SJSA1 (cell line): ENCODE measurements at places on chromosomes 4 and X. TPM values are rescaled to one million over a fixed set of nuclear protein-coding genes. Genes with fewer than 3 reads are reported as not detected.
A peak's percentile ranks its signal among the peaks of the same experiment; 100 is the strongest.

DNA sequence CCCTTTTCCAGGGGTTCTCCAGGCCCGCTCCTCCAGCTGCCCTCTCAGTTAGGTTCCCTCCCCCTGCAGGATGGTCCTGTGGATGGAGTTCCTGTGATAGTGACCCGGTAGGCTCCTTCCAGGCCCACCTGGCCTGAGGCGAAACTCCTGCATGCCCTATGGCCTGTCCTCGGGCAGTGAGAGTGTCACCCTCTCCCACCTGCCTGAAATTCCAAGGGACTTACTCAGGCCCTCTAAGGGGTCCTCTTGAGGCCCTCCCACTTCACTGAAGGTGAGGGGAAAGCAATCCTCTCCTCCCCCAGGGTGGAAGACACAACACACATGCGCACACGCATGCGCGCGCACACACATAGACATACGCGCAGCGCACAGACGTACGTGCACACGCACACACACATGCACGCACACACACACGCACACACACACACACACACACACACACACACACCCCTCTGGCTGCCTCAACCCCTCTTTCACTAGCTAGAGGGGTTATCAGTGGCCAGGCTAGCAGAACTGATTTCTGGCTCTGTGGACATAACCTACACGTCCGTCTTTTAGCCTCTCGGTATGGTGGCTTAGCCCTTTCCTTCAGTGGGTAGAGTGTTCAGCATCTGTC lies 215.9 kb downstream of the CBR4 start:
- no peak overlapping the region for H3K4me3 ChIP-seq
- H3K4me1 ChIP-seq = peaks cover 41% of the 10 kb centered on the region
- H3K27ac ChIP-seq = no peak overlapping the region
- no peak for DNase-seq
- H3K27me3 ChIP-seq = no peaks in the 10 kb centered on the region
- H3K36me3 ChIP-seq = no peaks in the 10 kb centered on the region

- no peak overlapping the region for H3K4me3 ChIP-seq
- no peaks in the 10 kb centered on the region for H3K27me3 ChIP-seq
- no peak for DNase-seq
- H3K4me1 ChIP-seq = no peaks in the 10 kb centered on the region
Measured at GRCh38 chrX:47112316-47112954, 32.1 kb downstream of the NDUFB11 start.

PWWP3B gene
- total RNA-seq = not detected in 2 replicates

- H3K4me1 ChIP-seq = no peaks in the 10 kb centered on the region
- H3K36me3 ChIP-seq = no peaks in the 10 kb centered on the region
- DNase-seq = no peak
Measured at GRCh38 chr4:26161030-26161824, 159.6 kb upstream of the RBPJ start.

DNA sequence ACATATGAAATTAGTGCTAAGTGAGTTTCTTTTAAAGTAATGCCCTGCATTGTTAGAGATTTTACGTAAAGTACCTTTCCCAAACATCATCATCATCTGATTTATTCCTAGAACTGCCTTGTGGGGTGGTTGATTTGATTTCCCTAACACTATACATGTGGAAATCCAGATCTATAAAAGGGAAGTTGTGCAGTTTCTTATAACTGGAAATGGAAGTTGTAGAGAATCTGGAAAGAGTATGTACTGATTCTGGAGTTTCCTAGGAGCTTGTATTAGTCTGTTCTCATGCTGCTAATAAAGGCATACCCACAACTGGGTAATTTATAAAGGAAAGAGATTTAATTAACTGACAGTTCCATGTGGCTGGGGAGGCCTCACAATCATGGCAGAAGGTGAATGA lies 47.9 kb downstream of the BMP2K start:
- peaks cover 31% of the 10 kb centered on the region for H3K36me3 ChIP-seq
- no peak for DNase-seq
- H3K4me1 ChIP-seq = no peaks in the 10 kb centered on the region; the same call in 1 of the 2 replicates

DNA sequence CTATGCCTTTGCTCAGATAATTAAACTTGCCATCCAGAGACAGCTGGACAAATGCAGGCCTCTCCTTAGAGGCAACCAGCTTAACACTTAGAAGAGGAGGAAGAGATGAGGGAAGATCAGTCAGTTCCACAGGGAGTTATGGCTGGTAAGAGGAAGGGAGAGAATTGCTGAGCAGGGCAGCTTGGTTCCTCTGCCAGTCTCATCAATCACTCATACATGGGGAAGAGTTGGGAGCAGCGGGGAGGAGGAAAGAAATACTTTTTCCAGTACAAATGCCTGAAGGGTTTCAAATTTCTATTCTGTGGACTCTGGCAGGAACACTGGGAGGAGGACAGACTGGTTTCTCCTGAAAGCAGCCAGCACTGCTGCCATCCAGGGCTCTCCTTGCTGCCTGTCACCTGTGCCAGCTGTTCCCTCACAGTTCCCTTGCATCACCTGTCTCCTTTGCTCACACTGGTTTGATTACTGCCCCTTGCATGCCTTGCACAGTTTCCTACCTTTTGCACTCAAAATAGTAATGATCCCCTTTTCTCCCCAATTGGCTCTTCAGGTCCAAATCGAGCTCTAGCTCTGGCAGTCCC lies 59.5 kb downstream of the PGRMC2 start:
- H3K36me3 ChIP-seq = no peaks in the 10 kb centered on the region
- DNase-seq = no peak
- peaks cover 35% of the 10 kb centered on the region for H3K4me1 ChIP-seq
- H3K27me3 ChIP-seq = no peaks in the 10 kb centered on the region
- no peak overlapping the region for H3K4me3 ChIP-seq

GRCh38 chr4:6250235-6250983 lies 19.2 kb upstream of the WFS1 start:
- no peaks in the 10 kb centered on the region for H3K36me3 ChIP-seq
- no peaks in the 10 kb centered on the region for H3K4me1 ChIP-seq
- H3K27me3 ChIP-seq = no peaks in the 10 kb centered on the region
- no peak overlapping the region for H3K4me3 ChIP-seq
- no peak overlapping the region for H3K27ac ChIP-seq

DNA sequence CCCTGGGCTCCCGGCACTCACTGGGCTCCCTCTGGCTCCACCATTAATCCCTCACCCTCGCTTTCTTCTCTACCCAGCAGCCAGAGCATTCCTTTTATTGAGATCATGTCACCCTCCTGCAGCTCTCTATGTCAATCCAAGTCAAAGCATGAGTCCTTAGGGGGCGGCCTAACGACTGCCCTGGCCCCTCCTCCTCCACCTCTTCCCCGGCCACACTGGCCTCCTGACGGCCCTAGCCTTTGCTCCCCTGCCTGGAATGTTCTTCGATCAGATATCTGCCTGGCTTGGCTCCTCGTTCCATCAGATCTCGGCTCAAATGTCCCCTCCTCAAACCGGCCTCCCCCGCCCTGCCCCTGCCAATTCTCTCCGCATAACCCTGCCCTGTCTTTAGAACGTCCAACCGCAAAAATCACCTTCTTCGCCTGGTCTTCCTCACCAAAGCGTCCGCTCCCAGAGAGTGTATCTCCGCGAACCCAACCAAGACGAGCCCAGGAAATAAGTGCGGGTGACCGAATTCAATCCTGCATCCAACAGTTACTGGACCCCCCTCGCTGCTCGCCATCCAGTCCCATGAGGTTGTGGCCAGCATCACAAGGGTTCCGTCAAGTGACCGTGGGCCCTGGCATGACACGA lies 722 bp upstream of the PNCK start:
- H3K4me3 ChIP-seq = no peak overlapping the region
- 0 out of 2 replicates have a peak, but pooled peaks cover 4% of the 10 kb centered on the region for H3K27me3 ChIP-seq
- H3K36me3 ChIP-seq = no peaks in the 10 kb centered on the region
- no peak overlapping the region for H3K27ac ChIP-seq
- no peak for DNase-seq

ERAS gene
- total RNA-seq = not detected in 2 replicates

DNA sequence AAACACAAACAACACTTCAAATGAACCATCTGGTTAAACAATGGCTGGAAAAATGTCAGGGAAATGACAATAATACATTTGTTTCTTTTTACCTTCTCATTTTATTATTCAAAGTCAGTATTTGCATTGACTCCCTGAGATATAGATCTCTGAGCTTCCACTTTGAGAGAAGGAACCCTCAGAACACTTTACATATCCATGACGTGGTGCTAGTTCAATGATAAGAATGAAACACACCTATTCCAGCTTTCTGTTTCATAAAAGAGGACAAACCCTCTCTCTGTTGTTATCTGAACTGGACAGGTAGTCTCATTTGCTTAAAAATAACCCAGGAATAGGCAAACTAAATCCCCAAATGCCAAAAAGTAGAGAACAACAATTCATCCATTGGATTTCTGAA lies 65.3 kb upstream of the CCSER1 start:
- H3K27ac ChIP-seq = no peak overlapping the region
- H3K36me3 ChIP-seq = no peaks in the 10 kb centered on the region
- no peak overlapping the region for H3K4me3 ChIP-seq

DNA sequence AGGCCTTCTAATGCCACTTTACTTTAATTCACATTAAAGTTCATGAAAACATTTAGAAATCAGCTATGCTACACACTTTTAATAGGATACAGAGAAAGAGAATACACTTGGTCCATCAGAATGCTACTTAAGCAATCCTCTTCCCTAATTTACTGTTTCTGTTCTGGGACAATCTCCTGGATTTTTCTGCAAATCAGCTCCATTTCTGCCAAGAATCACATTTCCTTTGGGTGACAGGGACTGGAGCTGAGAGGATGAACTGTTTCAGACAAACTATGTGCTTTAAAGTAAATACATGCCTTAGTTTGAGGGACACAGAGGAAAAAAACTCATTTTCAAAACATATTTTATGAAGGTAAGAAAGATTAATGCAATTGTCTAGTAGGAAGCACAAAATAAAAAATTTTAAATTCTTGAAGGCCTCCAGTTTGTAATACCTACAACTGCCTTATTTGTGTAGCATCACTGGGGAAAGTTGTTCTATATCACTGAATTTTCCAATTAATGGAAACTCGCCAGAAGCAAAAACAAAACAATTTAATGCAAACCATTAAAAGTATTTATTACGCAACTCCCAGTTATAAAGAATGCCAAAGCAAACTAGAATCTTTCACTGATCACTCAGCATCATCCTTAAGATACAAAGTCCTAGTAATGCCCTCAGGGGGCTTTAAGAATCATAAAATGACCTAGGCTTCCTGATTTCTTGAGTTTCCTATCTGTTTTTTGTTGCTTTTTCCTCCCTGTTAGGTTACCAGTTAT lies 36.3 kb downstream of the BCLAF3 start:
- no peaks in the 10 kb centered on the region for H3K36me3 ChIP-seq
- H3K4me3 ChIP-seq = no peak overlapping the region
- H3K27ac ChIP-seq = no peak overlapping the region
- no peaks in the 10 kb centered on the region for H3K27me3 ChIP-seq
- no peak for DNase-seq
- no peaks in the 10 kb centered on the region for H3K4me1 ChIP-seq

TCEAL9 gene
- 171 and 277 TPM in 2 replicates for total RNA-seq

- H3K4me1 ChIP-seq = peaks cover 23% of the 10 kb centered on the region
- H3K36me3 ChIP-seq = peaks cover 5% of the 10 kb centered on the region
- peak overlapping the region; percentile 78 for H3K4me3 ChIP-seq
- no peak for DNase-seq
- H3K27ac ChIP-seq = peak overlapping the region; percentile 64; the same call in 1 of the 2 replicates
- no peaks in the 10 kb centered on the region for H3K27me3 ChIP-seq
Measured at GRCh38 chr4:25913056-25913850, 767 bp upstream of the SMIM20 start.

SHROOM4 gene
- 2.9 and 6.6 TPM in 2 replicates for total RNA-seq

DNA sequence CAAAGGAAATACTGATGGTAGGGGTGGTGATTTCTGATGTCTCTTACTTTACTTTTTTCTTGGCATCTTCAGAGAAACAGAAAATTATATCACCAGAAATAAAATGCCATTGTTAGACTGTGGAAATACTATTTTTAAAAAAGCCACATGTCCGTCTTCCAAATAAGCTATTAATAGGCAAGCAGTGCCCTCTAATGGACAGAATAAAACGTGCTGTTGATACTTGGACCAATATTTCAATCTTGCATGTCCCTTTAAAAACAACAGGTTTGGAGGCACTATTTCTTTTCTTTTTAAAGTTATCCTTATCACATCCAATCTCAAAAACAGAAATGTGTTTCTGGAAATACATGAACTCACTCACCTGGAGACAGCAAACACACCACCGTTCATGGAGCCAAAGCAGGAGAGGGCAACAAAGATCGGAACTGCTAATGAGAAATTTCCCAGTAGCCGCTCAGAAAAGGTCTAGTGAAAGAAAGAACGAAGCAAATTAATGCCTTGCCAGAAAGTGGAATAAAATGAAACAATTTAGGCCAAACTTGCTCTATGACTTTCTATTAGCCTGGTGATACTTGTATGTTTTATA lies 59.2 kb downstream of the SLC7A11 start:
- DNase-seq = no peak
- no peak overlapping the region for H3K4me3 ChIP-seq
- no peak overlapping the region for H3K27ac ChIP-seq
- no peaks in the 10 kb centered on the region for H3K27me3 ChIP-seq
- H3K4me1 ChIP-seq = no peaks in the 10 kb centered on the region; the same call in 1 of the 2 replicates

- no peak overlapping the region for H3K27ac ChIP-seq
- DNase-seq = no peak
- H3K4me1 ChIP-seq = no peaks in the 10 kb centered on the region
- no peaks in the 10 kb centered on the region for H3K27me3 ChIP-seq
Measured at GRCh38 chrX:41722816-41723618, 964 bp upstream of the GPR82 start.

FREM3 gene
- total RNA-seq = 0.09 TPM in 1 of 2 replicates, not detected in the other

TSPAN7 gene
- total RNA-seq = 0.08 TPM in 1 of 2 replicates, not detected in the other

OPHN1 gene
- total RNA-seq = 7.8 and 9.1 TPM in 2 replicates

GRCh38 chr4:78337244-78338020 lies 214.1 kb upstream of the ANXA3 start:
- H3K4me3 ChIP-seq = no peak overlapping the region
- no peaks in the 10 kb centered on the region for H3K36me3 ChIP-seq
- no peak for DNase-seq
- H3K4me1 ChIP-seq = no peaks in the 10 kb centered on the region; the same call in 1 of the 2 replicates
- H3K27ac ChIP-seq = no peak overlapping the region
- no peaks in the 10 kb centered on the region for H3K27me3 ChIP-seq

GRCh38 chr4:169295822-169296221 lies 25.1 kb upstream of the SH3RF1 start:
- H3K27ac ChIP-seq = no peak overlapping the region
- no peaks in the 10 kb centered on the region for H3K36me3 ChIP-seq
- DNase-seq = no peak
- no peak overlapping the region for H3K4me3 ChIP-seq
- H3K27me3 ChIP-seq = no peaks in the 10 kb centered on the region

DNA sequence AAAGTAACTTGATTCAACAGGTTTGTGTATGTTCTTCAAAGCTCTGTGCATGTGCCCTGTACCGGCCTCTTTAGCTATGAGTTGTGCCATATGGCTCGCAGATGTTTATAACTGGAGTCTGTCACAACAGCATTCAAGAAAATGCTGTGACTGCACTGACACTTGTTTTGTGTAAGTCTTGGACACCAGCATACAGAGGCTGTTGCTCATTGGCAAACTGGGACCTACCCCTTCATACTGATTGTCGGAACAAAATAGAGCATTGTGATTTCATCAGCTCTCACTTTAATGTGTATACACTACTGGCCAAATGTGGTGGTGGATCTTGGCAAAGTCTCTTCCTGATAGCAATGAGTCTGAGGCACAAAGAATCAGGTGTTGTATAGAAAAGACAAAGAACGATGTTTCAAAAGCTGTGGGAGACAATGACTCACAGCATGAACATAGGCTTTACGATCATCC lies 133.9 kb downstream of the EGF start:
- DNase-seq = no peak
- H3K27me3 ChIP-seq = no peaks in the 10 kb centered on the region
- H3K36me3 ChIP-seq = no peaks in the 10 kb centered on the region
- no peak overlapping the region for H3K27ac ChIP-seq
- H3K4me1 ChIP-seq = no peaks in the 10 kb centered on the region
- no peak overlapping the region for H3K4me3 ChIP-seq

CABS1 gene
- not detected in 2 replicates for total RNA-seq

CXCL6 gene
- total RNA-seq = not detected in 2 replicates
